ENCODE measurements at places on chromosomes 11 and 22.

- DNase-seq, result peak; percentile 92
Observed at GRCh38 chr11:66720223-66720898, 8.7 kb downstream of the SPTBN2 start.

DNA sequence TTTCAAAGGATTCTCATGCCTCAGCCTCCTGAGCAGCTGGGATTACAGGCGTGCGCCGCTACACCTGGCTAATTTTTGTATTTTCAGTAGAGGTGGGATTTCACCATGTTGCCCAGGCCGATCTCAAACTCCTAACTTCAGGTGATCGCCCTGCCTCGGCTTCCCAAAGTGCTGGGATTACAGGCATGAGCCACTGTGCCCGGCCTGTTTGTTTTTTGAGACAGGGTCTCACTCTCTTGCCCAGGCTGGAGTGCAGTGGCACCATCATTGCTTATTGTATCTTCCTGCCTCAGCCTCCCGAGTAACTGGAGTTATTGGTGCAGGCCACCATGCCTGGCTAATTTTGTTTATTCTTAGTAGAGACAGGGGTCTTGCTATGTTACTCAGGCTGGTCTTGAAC, 8.1 kb downstream of the FADS2 start:
- DNase-seq, result no peak

GRCh38 chr11:57658023-57658361, 430 bp downstream of the CLP1 start:
- no peak for DNase-seq

DNA sequence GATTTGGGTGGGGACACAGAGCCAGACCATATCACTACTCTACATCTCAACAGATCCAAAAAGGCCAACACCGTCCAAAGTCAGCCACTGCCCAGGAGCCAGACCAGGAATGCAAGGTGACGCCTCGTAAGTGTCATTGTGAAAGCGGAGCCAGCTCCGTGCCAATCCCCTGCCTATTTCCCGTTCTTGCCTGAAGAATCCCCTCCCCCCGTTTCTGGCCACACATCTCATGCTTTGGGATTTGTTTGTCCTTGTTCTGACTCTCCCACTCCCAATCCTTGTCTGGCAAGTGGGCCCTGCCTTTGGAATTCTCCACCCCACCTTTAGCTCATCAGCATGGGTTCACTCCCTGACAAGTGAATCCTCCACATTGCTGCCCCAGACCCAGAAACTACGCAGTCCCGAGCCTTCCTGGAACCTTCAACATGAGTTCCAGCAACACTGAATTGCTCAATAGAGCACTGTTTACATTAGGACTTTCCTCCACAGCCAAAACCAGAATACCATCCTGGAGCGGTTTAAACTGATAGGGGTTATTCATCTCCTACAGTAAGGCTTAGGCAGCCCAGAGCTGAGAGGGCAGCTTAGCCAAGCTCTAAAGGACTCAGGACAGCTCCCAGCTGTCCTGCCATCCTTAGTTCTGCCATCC, 6.0 kb upstream of the SLC35C1 start:
- no peak for DNase-seq

GRCh38 chr22:23784215-23784732, 2.5 kb upstream of the SMARCB1 start:
- no peak for DNase-seq

DNA sequence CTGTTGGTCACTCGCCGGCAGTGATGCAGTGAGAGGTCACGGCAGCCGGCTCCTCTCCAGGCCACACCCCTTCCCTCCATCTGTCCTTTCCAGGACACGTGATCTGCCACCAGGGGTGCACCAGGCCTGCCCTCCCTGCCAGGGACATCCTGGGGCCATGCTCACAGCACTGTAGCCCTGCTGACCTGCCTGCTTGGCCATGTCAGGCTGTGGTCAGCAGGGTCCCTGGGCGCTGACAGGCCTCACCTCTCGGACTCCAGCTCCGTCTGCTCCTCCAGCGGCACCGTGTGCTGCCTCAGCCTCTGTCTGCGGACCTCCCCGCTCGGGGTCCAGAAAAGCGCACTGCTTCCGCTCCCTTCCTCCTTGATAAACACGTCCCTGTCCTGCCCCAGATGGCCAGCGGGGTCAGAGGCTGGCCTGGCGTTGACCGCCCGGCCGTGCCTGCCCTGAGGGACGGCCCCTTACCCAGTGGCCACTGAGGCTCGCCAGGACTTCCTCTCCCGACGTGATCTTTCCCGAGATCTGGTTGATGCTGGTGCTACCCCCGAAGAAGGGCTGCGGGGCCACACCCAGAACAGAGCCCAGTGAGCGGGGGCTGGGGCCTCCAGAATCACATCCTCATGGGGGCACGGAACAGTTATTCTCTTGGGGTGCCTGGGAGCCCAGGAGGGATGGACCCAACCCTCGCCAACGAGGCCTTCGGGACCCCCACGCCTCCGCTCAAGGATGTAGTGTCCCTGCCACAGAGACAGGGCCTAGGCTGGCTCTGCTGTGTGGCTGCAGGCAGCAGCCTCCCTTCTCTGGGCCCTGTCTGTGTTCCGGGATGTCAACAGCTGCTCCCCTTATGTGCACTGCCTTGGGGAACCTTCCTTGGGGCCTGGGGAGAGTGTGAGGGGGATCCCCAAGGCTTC, 36.3 kb upstream of the CARS1 start:
- no peak for DNase-seq

GRCh38 chr22:31647523-31648320, 14.3 kb downstream of the PISD start:
- DNase-seq, result no peak

- no peak for DNase-seq
Observed at GRCh38 chr22:50258361-50259292, 2.9 kb downstream of the MAPK12 start.

- DNase-seq, result no peak
Observed at GRCh38 chr22:23062616-23063538, 7.4 kb upstream of the GNAZ start.

DNA sequence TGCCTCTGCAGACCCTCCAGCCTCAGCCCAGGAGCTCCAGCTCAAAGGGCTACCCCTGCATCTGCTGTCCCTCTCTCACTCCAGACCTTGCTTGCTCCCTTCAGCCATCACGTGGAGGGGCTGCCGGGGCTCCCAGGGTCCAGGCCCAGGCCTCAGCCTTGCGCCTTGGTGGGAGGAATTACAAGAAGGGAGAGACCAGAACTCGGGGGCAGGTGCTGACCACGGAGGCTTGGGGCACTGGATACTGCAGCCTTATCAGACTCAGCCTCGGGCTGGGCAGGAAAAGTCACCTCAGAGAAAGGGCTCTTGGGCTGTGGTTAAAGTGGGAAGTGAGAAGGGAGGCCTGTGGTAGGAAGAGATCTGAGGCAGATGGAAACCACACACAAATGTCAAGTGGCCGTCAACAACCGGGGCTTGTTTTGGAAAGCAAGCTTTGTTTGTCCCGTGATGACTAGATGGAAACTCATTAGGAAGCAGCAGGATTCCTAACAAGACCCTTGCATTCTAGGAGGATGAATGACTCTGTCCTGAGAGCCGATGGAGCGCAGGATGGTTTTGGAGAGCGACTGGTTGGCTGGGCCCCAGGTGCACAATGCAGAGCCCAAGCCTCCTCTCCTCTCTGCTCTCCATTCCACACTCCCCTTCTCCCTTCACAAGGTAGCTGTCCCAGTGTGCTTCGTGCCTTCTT, 1321.7 kb downstream of the TBC1D22A start:
- DNase-seq, result no peak

GRCh38 chr11:112506852-112507251, 246.2 kb upstream of the PLET1 start:
- DNase-seq, result no peak

DNA sequence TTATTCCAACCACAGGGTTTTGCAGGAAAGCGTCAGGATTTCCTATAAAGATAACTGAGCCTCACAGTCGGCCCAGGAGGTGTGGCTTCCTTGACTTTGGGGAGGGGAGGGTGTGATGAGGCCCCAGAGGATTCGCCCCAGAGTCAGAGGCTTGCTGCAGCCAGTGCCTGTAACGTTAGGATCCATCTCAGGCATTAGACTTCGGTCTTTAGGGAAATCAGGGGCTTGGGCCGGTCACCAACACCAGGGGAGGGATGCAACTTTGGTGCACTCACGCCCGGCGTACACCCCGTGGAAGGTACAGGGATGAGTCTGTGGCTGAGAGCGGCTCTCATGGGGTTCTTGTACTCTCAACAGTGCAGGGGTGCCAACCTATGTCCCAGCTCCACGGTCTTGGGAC, 5.7 kb upstream of the ANO1 start:
- no peak for DNase-seq

DNA sequence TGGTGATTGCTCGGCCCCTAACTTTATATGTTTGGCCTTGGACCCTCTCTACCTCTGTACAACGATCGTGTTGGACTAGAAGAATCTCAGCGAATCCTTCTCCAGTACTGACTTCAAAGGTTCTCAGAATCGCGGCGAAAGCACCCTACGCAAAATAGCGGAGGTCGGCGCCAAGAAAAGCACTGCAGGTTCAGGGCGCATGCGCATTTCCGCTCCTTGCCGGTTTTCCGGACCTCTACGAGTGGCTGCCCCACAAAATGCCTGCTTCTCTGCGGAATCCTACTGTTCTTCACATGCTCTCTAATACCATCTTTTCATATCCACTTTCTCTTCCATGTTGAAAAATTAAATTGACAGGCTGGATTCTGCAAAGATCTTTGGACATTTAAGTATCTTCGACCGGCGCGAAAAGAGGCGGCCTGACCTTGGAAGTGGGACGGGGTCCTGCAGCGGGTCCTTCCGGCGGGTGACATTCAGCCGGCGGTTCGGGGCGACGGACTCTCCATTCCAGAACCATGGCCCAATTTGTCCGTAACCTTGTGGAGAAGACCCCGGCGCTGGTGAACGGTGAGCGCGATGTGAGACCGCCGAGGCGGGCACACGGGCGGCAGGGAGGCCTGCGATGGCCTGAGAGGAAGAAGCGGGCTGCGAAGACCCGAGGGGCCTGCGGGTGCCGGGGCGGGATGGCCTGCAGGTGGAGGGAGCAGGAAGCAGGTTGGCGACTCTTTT, at the start of gene ATP5MG:
Gene ATP5MG, plus strand, starts transcription at position 456 of the 729 bp plus-strand sequence. Its CDS starts 60 bp downstream, at position 516.
- DNase-seq, result peak; percentile 85

DNA sequence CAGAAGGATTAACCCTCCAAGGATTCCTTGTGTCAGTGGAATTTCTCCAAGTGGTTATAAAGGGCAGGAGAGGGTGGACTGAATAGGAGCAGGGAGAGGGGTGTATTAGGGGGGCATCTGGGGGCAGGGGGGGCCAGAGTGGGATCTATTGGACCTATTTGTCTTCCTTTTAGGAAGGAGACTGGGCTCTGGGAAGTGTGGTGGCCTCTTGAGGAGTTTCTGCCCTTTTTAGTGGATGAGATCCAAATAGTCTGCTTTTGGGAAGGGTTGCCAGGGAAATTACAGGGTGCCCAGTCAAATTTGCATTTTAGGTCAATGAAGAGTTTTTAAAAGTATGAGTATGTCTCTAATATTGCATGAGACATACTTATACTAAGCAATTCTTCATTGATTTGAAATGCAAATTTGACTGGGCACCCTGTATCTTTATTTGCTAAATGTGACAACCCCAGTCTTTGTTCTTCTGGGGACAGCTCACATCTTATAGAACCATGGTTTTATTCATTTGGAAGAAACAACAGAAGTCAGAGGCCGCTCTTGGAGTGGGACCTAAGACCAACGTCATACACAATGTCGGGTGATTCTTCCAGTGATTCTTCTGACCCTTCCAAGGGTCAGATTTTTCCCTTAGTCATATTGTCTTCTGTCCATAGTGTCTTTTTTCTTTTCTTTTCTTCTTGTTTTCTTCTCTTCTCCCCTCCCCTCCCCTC, 429 bp upstream of the SLC22A6 start:
- DNase-seq, result no peak

- DNase-seq, result no peak
Observed at GRCh38 chr11:105202844-105203548, 63.4 kb upstream of the CARD18 start.

DNA sequence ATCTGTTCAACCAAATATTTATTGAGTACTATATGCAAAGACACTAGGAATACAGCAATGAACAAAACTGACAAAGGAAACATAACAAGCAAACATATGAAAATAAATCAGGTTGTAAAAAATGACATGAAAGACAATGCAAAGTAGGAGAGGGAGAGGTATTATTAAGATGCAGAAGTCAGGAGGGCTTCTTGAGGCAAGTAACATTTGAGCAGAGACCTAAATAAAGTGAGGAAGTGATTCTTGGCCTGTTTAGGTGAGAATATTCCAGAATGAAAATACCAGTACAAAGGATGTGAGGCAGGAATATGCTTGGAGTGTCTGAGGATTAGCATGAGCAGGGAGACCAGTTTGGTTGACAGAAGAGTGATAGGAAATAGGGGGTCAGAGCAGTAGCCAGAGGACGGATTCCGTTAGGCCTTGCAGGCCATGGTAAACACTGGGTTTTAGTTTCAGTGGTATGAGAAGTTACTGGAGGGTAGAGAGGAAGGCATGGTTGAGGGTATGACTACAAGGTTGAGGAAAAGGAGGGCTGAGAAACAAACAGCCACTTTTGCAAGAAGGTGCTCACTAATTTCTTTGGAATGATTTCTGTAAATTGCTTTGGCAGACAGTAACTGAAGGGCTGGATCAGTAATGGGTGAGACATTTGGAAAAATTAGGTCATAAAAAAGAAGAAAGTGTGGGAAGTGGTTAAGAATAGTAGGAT, 191.9 kb downstream of the SWAP70 start:
- no peak for DNase-seq

GRCh38 chr11:106177311-106177710, 99.8 kb downstream of the AASDHPPT start:
- no peak for DNase-seq

DNA sequence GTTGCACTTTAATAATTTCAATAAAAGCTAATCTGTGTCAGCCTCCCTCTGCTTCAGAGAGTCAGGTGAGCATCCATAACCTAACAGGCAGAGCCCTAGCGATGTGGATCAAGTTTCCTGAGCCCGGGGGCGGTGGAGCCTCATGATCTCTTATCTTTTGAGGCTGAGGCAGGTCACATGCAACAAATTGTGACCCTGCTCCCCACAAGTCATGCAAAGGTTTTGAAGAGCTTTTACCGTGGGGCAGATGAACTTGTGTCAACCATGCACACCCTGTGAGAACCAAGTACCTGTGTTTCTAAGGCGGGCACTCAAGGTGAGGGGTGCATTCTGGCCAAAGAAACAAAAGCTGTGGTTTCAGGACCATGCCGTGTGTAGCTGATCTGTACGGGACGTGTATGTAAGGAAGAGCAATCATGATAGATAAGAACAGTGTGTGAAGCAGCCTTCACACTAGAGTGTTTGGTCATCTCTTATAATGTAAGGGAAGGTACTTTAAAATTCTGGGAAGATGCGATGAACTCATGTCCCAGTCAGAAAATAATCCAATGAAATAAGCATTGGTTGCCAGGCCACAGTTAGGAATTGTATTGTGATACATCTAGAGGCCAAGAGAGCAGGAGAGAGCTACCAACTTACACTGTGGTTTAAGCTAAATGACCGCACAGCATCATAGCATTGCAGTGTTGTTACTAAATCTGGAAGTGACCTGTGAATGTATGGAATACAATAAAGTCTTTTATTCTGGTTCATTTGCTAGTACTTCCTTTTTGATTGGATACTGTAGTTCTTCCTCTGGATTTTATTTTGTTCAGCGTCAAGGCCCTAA, 49.8 kb downstream of the DKK3 start:
- no peak for DNase-seq

- no peak for DNase-seq
Observed at GRCh38 chr11:17541330-17541885, 2.8 kb downstream of the USH1C start.

- DNase-seq, result no peak
Observed at GRCh38 chr11:90512846-90513245, 290.0 kb upstream of the CHORDC1 start.

- DNase-seq, result no peak
Observed at GRCh38 chr11:62542111-62542745, 4.4 kb downstream of the AHNAK start.

GRCh38 chr11:10654811-10655150, 38.8 kb downstream of the IRAG1 start:
- DNase-seq, result no peak

Measured in SHP77 (cell line).